ENCODE measurements at places on chromosomes 12 and 14.

- no peak for DNase-seq
These were observed 21.1 kb downstream of the FUT8 start for GRCh38 chr14:65433646-65434045.

DNA sequence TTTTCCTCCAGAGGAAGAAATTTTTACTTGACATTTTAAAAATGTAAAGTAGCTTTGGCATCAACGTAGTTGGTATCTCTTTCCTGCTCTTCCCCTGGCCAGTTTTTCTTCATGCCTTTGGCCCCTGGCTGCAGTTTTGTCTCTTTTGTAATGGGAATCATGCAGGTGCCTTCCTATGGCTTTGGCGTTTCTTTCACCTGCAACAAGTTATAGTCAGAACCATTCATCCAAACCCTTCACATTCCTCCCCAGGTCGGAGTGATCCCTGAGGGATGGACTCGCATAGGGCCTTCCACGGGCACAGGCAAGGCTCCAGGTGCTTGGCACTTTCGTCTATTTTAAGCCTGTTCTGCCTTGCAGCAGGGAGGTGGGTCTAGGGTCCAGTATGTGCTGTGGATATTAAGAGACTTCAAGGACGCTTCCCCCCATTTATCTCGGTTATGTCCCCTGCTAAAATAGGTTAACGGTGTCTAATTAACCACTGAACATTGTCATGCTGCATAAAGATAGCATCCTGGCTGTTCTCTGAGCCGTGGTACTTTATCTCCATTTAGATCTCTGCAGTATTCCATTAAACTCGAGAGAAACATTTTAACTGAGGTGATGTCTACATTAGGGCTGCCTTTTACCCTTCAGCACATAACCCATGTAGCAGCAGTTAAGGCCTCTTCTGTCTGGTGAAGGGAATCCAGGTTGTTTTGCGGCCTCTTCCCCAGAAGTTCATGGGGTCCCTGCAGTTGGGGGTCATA lies 66.3 kb downstream of the IFT43 start:
- DNase-seq, result no peak

DNA sequence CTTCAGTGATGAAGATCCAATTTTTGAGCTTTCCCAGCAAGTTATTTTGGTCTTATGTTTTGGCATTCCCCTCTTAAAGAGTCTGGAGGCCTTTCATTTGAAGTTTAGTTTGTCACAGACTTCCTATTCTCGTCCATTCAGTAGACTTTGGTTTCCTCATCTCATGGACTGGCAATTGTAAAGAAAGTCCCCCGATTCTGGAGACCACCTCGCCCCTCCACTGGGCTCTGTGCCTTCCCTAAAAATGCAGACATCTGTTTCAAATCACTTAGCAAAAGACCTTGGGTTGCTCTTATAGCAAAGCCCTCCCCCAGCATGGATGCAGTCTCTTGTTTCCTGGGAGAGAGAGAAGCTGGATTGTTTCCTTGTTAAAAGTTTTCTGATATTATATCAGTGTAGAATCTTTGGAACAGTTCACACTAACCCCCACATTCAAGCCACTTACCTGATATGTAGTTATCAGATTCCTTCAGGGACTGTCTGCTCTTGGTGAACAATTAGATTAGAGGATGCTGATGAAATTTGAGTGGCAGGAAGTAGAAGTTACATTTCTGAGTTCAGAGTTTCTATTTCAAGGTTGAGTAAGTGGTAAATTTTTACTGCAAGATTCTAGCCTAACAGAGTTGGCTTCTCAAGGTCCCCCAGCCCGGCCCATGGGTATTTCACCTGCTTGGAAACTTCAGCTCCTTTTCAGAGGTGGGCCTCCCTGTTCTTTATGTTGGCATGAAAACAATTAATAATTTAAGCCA lies 56.3 kb downstream of the PLXNC1 start:
- no peak for DNase-seq

DNA sequence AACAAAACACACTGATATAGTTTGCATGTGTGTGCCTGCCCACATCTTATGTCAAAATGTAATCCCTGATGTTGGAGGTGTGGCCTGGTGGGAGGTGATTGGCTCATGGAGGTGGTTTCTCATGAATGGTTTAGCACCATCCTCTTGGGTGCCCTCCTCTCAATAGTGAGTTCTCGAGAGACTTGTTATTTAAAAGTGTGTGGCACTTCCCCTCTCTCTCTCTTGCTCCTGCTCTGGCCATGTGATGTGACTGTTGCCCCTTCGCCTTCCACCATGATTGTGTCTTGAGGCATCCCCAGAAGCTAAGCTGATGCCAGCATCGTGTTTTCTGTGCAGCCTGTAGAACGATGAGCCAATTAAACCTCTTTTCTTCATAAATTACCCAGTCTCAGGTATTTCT lies 454.1 kb upstream of the DCN start:
- no peak for DNase-seq

DNA sequence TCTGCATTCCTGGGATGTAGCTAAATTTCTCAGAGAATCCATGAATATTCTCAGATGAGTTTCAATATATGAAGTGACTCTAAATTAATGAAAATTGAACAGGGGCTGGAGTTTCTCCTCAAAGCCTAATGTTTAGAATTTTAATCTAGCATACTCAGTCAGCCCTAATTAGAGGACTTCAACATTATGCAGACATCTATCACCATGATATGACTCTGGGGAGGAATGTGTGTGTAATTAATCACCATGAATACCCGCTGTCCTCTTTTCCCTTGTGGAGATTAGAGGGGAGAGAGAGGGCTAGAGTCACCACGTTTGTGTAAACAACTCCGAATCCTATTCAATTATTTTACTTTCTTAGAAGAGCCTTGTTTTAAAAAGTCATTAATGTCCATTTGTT lies 698.6 kb upstream of the MDGA2 start:
- DNase-seq, result no peak

GRCh38 chr14:92397150-92397952 lies 74.4 kb downstream of the SLC24A4 start:
- DNase-seq, result no peak

DNA sequence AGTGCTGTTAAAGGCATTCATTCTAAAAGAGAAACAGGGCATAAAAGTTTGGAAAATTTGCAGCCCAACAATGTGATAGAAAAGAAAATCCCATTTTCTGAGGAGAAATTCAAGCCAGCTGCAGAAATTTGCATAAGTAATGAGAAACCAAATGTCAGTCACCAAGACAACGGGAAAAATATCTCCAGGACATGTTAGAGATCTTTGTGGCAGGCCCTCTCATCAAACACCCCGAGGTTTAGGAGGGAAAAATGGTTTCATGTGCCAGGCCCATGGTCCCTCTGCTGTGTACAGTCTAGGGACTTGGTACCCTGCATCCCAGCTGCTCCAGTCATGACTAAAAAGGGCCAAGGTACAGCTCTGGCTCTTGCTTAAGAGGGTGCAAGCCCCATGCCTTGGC lies 251.0 kb upstream of the FAR2 start:
- no peak for DNase-seq

DNA sequence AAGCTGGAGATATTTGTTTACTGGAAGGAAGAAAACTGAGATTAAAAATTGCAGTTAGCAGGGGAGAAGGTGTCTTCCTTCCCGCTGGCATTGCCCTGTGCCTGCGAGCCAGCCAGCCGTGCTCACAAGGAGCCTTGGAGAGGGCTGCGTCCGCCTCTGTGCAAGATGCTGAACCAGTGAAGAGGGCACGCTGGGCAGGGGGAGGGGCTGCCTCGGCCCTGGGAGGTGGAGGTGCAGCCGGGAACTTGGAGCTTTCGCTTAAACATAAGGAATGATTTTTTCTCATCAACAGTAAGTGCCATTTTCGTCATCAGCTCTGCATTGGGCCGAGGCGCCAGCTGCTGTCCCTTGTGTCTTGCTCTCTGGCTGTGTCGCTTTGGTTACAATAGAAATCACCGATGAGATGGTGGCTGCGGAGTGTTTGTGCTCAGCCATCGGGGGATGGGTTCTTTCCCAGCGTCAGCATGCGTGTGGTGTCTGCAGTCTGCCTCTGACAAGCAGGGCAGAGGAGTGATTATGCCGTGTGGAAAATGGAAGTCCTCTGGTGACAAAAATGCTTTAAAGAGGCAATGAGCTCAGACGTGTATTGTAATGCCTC lies 97.3 kb downstream of the ESR2 start:
- DNase-seq, result no peak

GRCh38 chr14:81710232-81710845 lies 176.7 kb upstream of the SEL1L start:
- peak; percentile 6 for DNase-seq

GRCh38 chr14:77088219-77088618 lies 9.8 kb upstream of the CIPC start:
- no peak for DNase-seq

GRCh38 chr12:76006028-76006925 lies 25.3 kb downstream of the PHLDA1 start:
- no peak for DNase-seq

GRCh38 chr12:97545804-97546203 lies 83.2 kb downstream of the RMST start:
- DNase-seq, result no peak

- no peak for DNase-seq
These were observed 7.3 kb downstream of the CAND1 start for GRCh38 chr12:67276421-67276820.

GRCh38 chr12:79978692-79979091 lies 43.8 kb upstream of the PPP1R12A start:
- DNase-seq, result no peak

- DNase-seq, result no peak
These were observed 73.3 kb downstream of the FBXW8 start for GRCh38 chr12:116984098-116984497.

DNA sequence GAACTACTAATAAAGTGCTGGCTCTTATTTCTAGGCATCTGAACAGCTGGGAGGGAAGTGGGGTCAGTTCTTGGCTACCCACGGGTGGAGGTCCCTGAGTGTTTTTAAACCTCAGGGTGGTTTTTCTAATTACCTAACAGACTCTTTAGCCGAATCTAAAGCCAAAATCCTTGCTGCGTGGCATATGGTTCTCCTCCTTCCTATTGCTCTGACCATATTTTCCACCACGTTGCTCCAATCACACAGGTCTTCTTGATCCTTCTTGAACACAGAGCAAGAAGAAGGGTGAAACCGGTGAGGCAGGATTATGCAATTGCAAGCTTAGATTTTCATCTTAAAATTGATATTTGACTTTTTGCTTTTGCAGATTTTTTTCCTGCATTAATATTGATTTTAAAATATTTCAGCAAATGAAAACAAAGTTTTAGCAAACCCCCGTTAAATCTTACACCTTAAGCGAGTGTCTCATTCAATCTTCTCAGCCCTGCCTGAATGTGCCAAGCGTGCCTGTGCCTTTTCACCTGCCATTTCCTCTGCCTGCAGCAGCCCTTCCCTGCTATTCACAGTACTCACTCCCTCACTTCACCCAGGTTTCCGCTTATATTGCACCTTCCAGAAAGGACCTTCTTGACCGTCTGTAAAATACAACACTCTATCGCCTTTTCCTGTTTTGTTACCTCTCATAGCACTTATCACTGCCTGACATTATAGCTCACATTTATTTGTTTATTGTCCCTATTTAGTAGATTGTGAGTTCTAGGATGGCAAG lies 506.0 kb downstream of the DIO2 start:
- DNase-seq, result no peak

DNA sequence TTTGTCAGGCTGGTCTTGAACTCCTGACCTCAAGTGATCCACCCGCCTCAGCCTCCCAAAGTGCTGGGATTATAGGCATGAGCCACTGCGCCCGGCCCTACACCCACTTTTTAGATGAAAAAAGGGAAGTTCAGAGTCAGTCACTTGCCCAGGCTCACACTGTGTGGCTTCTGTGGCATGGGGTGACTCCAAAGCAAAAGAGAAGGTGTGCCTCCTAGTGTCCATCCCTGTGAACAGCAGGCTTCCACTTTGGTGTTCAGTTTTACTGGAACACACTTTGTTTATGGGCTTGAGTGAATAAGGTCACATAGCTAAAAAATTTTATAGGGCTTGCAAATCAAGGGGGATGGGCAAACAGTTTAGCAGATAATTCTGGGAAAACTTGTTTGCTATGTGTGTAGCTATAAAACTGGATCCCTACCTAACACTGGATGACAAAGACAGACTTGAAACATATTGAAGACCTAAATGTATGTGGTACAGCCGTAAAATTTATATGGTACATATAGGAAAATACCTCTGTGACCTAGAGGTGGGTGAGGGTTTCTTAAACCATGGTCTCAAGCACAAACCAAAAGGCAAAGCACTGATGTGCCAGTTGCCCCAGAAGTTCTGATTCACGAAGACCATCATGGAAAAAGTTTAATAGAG lies 54.9 kb downstream of the EID3 start:
- DNase-seq, result peak; percentile 60

DNA sequence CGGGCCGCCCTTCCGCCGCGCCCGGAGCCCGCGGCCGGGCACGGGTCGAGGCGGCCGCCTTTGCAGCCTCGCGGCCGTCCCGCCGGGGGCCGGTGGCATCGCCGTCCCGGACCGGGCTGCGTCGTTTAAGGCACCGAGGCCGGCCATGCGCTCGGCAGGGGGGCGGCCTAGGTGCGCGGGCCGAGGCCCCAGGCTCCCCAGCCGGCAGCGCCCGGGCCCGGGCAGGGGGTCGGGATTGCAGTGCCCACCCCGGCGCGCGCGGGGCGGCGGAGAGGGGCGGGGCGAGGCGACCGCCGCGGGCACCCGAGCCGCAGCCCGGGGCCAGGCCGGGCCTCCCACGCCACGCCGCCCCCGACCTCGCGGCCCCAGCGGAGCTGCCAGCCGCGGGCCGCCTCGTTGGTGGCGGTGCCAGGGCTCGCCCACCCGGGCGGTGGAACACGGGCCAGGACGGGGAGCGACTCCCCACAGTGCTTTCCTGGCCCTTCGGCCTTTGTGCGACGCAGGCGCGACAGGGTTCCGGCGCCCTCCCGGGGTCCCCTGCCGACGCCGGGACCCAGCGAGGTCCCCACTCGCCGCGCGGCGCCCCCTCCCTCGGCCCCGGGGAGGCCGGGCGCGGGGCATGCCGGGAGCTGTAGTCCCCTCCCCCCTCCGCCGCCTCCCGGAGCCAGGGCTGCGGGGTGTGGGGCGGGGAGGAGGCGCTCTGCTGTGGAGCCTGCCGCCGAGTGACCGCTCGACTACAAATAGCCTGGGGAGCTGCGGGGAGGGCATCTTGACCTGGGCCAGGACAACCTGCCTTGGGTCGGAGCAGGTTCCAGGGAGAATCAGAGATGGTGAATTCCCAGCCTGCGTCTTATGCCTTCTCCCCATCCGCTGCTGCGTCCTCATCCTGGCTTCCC lies 769 bp downstream of the FKBP4 start:
- peak; percentile 94 for DNase-seq

DNA sequence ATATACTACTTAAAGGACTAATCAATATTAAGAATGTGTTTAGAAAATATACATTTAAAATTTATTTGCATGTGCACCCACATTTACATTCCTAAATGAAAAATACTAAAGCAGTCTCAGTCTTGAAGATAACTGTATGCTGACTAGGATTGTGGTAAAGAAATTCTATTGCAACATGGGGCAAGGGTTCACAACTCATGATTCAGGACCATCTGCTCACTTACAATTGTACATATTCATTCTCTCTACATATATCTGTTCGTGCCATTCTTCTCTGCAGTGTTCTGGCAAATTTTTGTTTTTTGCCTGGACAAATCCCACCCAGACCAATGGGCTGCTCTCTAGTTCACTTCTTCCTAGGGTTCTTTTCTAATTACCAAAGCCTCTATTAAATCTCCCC lies 417.2 kb upstream of the NOVA1 start:
- DNase-seq, result no peak

GRCh38 chr12:109624467-109624866 lies 50.9 kb downstream of the MVK start:
- DNase-seq, result no peak

- no peak for DNase-seq
These were observed 325.6 kb downstream of the NUAK1 start for GRCh38 chr12:105813201-105813600.
